ENCODE measurements at places on chromosomes 7 and 10.

DNA sequence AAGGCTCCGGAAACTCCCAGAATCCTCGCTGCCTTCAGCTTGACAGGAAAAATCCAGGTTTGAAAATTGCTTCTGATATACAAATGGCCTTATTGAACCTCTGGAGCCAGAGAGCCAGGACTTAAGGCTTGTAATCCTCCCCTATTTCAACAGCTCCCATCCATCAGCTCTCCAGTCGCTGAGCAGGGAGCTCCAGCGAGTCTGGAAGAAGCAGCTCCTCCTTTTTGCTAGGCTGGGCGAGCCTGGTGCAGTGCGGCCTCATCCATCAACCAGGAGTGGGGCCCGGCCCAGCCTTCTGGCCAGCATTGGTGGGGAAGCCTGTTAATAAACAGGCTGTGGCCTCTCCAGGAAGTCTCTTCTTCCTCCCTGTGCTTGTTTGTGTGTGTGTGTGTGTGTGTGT lies 424.4 kb downstream of the TCERG1L start:
- no peak for DNase-seq

DNA sequence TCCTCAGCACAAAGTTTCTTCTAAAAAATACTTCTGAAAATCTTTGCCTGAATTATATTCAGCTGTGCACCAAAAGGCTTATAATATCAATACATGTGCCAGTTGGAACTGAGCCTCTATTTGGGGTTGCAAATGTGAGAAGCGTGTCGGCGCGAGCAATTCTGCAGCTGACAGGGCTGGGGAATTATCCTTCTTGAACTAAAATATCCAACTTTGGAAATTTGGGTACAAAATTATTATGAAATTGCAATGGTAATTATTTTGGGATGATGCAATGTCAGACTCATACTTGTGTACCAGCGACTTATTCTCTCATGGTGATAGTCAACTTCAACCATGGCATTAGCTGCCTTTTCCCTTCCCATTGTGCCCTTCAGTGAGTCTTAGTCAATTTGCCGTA lies 507.0 kb upstream of the KLF6 start:
- no peak for DNase-seq

DNA sequence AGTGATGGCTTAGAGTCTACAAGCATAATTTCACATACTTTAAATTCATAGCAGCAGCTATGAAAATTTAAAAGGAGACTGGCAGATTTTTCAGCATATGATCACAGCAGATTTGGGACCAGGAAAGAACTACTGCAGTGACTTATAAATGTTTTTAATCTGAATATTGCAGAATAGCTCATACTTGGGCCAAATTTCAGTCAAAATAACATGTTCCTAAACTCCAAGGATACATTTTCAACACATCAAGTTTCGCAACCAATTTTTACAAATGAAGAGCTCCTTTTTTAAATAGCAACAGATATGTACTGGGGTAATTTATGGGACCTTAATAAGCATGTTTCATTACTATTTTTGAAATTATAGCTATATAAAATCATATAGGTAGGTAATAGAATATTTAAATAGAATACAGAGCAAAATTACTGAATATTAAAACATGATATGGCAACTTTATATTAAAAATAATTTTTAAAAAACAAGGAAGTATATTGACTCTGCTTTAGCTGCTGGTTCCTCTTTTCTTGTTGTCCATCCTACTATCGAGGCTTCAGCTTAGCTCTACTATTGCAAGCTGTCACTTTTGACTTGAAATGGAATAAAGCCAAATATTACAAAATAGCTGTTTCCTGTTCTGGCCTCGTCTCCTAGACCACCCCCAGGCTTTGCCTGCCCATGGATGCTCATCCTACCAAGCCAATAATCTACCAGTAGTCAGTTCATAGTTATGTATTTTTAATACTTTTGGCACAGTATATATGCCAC lies 123.1 kb downstream of the NRBF2 start:
- no peak for DNase-seq

- peak; percentile 39 for DNase-seq
These were observed 82.8 kb downstream of the GATA3 start for GRCh38 chr10:8137272-8137681.

DNA sequence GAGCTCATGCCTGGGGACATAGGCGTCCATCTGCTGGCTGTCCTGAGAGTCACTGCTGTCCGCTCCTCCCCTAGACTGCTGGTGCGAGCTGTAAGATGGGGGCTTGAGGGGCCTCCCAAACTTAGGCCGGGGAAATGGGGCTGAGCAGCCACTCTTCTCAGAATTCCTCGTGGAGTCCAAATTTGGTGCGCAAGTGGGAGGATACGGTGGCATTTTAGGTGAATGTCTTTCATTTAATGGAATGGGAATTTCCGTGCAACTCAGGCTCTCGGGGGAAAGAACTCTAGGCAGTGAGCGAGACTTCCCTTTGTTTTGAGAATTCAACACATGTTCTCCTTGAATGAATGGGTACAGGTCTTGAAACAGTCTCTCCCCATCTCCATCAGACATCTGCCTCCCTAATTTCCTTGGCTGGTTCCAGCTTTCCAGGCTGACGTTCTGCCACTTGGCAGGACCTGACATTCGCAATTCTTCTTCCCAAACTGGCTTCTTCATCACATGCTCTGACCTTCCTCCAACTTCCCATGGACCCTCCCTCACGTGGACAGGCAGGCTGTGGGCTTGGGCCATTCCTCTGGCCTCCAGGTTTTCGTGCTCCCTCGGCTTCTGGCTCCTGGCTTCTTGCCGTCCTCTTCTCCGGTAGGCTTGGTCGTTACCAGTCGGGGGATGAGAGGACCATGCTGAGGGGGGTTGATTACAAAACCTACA lies 30.1 kb downstream of the JCAD start:
- DNase-seq: no peak

DNA sequence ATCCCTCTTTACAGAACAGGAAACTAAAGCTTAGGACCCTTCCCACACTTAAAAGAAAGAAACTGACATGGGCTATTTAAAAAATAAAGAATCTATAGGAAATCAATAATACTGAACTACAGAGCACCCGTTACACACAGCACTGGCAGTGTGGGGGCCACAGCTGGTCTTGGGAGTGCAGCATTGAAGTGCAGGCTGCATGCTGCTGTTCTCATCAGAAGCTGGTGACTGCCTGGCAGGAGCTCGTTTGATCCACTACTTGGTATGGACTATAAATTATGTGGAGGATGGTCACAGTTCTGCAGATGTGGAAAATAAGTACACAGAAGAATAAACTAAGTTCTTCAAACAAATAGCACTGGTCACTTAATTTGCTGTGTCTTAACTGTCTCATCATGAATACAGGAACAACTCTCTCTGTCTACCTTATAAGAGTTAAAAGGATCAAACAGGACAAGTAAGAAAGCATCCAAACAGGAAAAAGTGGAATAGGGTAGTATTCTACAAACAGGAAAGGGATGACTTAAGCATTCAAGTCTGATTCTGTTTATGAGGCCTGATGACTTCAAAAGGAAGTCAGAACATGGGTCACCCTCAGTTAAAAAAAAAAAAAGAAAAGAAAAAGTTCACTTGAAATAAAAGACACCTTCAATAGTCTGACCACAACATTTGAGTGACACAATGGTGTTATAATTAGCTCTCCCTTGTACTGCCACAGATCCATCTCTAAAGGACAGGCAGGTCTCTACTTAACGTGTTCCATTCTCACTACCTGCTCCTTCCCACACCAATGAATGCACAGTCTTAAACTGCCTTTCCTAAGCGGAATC lies 21.0 kb downstream of the DOCK4 start:
- DNase-seq: no peak

- no peak for DNase-seq
These were observed 167.4 kb upstream of the SVIL start for GRCh38 chr10:29802171-29802570.

DNA sequence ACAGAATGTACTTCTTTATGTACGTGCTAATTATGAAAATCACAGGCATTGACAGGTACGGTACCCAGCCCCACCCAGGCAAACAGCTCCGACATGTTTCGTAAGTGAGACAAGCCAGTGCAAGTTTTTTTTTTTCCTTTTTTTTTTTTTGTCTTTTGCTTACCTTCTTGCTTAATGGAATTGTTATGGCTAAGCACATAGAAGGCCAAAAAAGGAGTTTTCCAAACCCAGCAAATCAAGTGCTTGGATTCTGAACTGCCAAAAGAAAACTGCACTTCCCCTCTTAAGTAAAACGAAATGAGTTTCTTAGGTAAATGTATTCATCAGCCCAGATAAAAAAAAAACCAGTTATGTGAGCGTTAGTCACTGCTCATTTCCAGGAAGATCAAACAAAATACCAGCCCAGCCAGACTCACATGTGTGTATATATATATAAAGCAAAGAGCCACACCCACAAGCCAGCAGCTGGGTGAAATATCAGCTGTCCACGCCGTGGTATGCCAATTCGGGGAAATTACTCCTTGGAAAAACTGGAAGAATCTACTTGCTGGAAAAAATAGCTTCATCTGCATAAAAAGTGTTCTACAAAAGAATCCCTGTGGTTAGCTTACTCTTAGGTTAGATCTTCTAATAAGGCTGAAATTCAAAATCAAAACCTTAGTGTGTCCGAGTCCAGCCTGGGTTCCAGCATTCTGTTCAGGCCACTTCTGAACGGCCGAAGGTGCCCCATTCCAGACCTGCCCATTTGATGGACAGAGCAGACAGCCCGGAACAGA lies 8.0 kb downstream of the KLF6 start:
- peak; percentile 73 for DNase-seq

DNA sequence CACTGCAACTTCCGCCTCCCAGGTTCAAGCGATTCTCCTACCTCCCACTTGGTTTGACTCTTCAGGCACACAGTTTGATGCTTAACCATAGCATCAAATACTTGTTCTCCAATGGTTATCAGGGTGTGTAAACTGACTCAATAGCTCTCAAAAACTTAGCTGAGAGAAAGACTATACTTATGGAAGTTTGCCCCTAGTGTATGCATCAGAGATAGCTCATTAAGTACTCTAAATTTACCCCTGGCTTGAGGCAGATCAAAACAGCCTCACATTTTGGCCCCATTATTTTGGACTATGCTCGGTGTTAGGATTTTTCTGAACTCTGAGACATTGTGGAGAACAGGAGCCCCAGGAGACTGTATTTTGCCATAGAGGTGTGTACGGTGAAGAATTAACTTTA lies 40.8 kb upstream of the SLC35B4 start:
- no peak for DNase-seq

- no peak for DNase-seq
These were observed 129.9 kb downstream of the CCNY start for GRCh38 chr10:35466170-35466569.

- DNase-seq: no peak
These were observed 23.3 kb downstream of the ANKRD22 start for GRCh38 chr10:88828310-88828709.

DNA sequence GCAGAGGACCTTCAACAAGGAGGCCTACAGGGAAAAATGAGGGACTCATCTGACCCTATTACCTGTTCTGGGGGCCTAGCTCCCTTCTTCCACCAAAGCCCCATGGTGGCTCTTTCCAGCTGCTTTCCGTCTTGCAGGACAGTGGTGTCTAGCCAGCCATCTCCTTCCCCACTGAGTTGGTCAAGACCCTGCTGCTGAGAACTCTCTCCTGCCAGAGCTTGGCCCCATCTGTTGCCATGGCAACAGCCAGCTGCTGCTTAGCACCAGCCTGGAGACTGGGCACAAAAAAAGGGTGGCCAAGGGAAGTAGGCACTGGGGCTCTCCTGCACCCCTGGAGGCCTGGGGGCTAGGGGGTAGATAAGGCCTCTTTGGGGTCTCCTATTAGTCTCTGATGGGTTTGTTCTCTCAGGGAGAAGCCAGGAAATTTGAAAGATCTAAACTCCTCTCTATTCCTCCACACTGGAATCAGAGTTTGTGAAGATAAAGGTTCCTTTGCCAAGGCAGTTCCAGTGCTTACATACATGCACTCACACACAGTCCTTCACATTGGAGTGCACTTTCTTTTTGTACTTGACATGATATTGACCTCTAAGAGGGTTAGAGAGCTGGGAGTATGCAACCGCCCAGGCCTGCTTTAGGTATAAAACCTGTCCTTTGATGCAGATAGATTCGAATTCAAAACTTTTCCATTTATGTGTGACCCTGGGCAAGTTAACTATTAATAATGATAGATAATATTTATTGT lies 15.8 kb downstream of the TSPAN33 start:
- no peak for DNase-seq

GRCh38 chr7:128728598-128728997 lies 10.6 kb upstream of the CALU start:
- DNase-seq: no peak

GRCh38 chr10:102744374-102745051 lies 765 bp downstream of the WBP1L start:
- no peak for DNase-seq

GRCh38 chr7:112449353-112449752 lies 907 bp upstream of the IFRD1 start:
- DNase-seq: peak; percentile 72

DNA sequence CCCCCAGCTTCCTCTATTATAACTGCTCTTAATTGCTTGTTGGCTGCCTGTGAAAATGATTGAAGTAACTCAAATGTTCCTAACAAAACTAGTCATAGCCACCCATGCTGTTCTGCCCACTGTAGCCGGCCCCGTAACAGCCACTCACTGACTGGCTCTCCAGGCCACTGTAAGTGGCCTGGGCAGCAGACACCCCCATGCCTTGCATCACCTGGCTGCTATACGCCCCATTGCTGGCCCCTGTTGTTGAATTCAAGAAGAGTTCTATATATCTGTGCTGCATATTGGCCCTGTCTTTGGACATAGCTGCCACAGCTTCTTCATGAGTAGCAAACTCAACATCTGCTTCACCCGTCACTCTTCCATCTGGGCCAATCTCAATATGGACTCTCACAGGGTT lies 15.1 kb downstream of the FXYD4 start:
- no peak for DNase-seq

DNA sequence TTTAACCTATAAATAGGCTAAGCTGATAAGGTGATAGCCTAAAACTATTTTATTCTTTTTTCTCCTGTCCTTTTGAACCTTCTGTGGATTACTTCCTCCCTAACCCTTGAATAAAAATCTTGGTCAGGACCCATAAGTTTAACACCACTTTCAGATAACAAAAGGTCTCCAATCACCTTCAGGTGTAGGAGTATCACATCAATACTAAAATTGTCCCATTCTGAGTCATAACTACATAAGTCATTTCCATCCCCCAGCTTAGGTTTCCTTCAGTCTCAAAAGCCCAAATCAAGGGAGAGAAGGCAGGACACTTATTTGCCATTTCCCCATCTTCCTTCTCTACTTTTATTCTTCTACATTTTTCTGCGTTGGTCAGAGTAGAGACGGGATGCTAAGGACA lies 56.9 kb upstream of the WNT16 start:
- DNase-seq: no peak

DNA sequence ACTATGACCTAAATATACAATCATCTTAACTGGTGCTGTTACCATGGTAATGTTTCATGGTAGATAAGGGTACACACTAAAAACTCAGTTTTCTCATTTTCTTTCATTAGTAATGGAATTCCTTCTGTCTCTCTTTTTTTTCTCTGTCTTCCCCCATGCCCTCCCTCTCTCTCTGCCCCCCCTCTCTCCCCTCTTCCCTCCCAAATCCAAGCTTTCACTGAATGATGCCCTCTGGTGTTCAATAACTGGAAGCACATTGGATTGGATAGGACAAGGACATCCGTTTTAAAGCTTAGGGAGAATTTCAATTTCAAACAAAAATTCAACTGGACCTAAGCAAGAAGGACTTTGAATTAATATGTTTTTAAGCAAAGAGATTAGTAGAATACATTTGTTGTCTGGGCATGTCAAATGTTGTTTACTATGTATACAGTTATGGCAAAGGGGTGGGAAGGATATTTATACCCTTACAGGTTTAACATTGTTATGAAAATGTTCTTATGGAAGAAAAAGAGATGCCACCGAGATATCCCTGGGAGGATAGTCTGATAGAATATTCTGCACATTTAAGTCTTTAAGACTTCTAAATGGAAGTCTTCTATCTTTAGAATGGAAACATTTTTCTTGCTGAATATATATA lies 6.1 kb downstream of the CHRM2 start:
- no peak for DNase-seq

All from CD4-positive, alpha-beta T cell treated with Interleukin-6 for 4 hours (primary cell).